Activated T-cell treated with anti-CD3 and anti-CD28 coated beads for 1 hour (primary cell): ENCODE measurements at places on chromosomes 13 and 19.

GRCh38 chr13:34751044-34751443, 191.0 kb upstream of the NBEA start:
- no peak for DNase-seq

- DNase-seq = no peak
Observed at GRCh38 chr13:99384468-99384867, 77.3 kb upstream of the GPR183 start.

GRCh38 chr13:25242956-25243355, 44.3 kb downstream of the MTMR6 start:
- DNase-seq = no peak

GRCh38 chr13:77289851-77290250, 37.0 kb downstream of the MYCBP2 start:
- DNase-seq = no peak

DNA sequence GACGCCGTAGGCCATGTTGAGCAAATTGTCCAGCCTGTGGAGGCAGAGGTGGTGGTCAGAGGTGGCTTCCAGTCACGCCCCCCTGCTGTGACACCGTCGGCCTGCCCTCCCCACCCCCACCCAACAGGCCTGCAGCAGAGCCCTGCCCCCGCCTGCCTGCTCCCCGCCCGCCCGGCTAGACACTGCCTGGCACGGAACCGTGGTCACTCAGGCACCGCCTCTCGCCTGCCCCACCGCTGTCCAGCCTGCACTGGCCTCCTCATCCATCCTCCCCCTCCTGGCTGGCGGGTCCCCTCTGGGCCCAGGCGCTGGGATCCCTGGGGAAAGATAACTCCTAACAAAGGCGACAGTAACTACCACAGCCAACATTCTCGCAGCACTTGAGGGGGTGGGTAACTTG, 21.7 kb downstream of the PRKCSH start:
- DNase-seq = no peak

- DNase-seq = no peak
Observed at GRCh38 chr13:62678039-62678438, 1262.4 kb upstream of the PCDH20 start.

GRCh38 chr19:4354897-4355296, 11.5 kb downstream of the MPND start:
- DNase-seq = no peak

DNA sequence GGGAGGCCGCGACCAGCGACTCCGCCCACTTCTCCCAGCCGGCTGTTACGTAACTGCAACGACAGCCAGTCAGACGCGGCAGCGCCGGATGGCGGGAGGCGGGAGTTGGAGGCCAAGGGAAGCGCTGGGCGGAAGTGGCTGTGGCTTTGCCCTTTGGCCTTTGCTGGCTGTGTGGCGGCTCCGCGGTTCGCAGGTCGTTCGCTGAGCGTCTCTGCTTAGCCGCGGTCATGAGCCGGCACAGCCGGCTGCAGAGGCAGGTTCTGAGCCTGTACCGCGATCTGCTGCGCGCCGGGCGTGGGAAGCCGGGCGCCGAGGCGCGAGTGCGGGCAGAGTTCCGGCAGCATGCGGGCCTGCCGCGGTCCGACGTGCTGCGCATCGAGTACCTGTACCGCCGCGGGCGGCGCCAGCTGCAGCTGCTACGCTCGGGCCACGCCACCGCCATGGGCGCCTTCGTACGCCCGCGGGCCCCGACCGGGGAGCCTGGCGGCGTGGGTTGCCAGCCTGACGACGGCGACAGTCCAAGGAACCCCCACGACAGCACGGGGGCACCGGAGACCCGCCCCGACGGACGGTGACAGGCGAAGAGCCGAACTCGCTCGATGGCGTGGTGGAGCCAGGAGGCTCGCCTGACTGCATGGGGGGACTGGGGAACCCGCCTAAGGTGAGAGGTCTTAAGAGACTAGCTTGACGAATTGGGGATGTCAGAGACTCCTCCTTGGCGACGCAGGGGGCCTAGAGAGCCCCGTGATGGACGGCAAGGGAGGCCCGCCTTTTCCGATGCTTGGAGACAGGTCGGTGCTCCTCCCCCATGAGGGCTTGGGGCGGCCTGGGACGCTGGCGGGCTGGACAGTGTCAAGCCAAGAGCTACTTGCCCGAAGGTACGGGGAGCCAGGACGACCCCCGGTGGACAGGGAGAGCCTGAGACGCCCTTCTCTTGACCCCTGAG, at the start of gene SDHAF1:
TSS of gene SDHAF1 (plus strand) at position 141 of the 946 bp plus-strand sequence. CDS start at position 228, 87 bp downstream.
- peak; percentile 86 for DNase-seq

- DNase-seq = no peak
Observed at GRCh38 chr19:53983457-53984289, 7.8 kb upstream of the CACNG6 start.

GRCh38 chr19:49878744-49879070, 1.2 kb downstream of the TBC1D17 start:
- DNase-seq = no peak

DNA sequence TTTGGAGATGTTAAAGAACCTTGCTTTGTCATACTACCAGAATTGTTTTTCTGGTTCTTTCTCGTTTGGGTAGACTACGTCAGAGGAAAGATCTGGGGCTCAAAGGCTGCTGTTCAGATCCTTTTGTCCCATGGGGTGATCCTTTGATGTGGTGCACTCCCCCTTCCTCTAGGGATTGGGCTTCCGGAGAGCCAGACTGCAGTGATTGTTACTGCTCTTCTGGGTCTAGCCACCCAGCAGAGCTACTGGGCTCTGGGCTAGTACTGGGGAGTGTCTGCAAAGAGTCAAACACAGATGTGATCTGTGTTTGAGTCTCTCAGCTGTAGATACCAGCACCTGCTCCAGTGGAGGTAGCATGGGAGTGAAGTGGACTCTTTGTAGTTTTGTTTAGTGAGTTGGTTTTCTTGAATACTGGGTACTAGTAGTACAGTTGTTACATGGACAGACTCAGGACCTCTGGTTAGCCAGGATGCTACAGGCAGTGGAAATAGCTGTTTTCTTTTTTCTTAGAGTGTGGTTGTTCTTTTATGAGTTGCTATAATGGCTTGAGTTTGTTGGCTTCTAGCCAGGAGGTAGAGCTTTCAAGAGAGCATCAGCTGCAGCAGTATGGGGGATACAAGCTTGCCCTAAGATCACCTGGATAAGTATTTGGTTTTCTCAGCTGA, 34.4 kb downstream of the DNAJC15 start:
- no peak for DNase-seq

GRCh38 chr19:39745643-39746042, 7.8 kb upstream of the CLC start:
- DNase-seq = no peak

DNA sequence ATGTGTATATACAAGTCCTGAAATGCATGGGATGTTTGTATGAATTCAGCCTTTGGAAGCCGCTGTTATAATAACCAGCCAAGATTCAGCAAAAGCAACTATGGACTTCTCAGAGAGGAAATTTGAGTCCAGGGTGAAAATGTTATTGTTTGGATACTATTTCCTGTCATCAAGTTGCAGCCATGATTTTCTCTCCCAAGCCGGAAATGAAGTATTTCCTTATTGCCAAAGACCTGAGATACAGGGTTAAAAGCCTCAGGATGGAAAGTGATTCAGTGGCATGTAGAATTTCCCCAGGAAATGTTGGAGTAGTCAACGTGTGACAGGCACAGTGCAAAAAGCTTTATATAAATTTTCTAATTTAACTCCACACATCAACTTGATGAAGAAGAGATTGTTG, 133.9 kb downstream of the IRS2 start:
- no peak for DNase-seq

- no peak for DNase-seq
Observed at GRCh38 chr19:49930483-49931011, 1.2 kb upstream of the NUP62 start.

DNA sequence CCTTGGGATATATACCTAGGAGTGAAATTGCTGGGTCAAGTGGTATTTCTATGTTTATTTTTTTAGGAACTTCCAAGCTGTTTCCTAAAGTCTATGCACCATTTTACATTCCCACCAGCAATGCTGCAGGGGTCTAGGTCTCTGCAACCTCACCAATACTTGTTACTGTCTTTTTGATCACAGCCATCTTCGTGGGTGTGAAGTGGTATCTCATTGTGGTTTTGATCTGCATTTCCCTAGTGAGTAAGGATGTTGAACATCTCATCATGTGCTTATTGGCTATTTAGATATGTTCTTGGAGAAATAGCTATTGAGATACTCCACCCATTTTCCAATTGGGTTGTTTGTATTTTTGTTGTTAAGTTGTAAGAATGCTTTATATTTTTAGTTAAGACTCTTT, 2.7 kb downstream of the OR10H2 start:
- DNase-seq = no peak
